Stimulated activated CD8-positive, alpha-beta memory T cell treated with anti-CD3 and anti-CD28 coated beads, Interleukin-4, amount 100 ng/mL, for 1 hour (primary cell): ENCODE measurements at places on chromosomes 6 and 20.

- DNase-seq, result no peak
These were observed 53.8 kb downstream of the PHF3 start for GRCh38 chr6:63689421-63689820.

- DNase-seq, result no peak
These were observed 77.2 kb downstream of the MDGA1 start for GRCh38 chr6:37620519-37620918.

DNA sequence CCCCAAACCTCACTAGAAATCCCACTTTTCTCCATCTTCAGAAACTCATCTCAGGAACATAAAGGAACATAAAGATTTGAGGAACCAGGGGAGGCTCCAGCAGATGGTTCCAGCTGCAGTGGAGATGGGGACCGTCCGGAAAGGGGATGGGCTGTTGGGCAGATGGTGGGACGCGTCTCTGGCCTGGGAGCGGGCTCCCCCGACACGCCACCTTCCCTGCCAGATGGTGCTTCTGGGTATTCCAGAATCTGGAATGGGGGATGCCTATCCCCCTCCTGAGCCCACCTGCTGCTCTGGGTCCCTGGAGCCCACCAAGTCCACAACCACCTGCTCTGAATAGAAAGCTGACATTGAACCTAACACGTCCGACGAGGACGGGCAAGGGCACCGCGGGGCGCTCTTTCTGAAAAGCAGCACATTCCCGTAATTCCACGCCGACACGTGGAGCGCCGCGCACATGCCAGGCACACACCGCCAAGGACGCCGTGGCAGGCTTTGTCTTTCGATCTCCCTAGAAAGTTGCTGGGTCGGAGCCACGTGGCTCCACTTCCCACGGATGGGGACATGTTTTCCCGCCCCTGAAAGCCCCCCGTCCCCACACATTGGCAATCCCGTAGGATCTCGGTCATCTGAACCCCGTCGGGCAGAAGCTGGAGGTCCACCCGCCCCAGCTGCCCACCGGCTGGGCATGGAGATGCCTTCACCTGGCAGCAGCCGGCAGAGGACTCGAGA lies 27.3 kb downstream of the SLC2A4RG start:
- no peak for DNase-seq

GRCh38 chr20:13110796-13111195 lies 102.0 kb downstream of the SPTLC3 start:
- no peak for DNase-seq

GRCh38 chr6:24614043-24614420 lies 32.0 kb downstream of the KIAA0319 start:
- DNase-seq, result no peak

- no peak for DNase-seq
These were observed 92.6 kb upstream of the AGPAT4 start for GRCh38 chr6:161366301-161366923.

DNA sequence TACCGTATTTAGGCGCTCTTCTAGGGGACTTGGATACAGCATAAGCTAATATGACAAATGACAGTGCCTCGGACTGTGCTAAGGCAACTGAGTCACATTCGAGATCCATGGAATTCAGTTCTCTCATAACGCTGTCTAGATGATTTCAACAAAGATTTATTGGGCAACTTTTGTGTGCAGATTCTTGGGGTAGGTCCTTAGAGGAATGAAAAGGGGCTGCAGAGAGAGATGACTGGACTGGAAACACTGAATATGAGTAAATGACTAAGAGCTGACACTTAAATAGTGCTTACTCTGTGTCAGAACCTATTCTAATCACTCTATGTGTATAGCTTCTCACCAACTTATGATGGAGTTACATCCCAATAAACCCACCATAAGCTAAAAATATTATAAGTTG lies 36.4 kb upstream of the MARCKS start:
- no peak for DNase-seq
